ENCODE measurements at places on chromosomes 7 and 10.

GRCh38 chr7:97024209-97025129 lies at the start of gene DLX5:
Gene DLX5, minus strand, starts transcription at chr7:97024831. Its CDS starts 208 bp downstream, at chr7:97024623.
- DNase-seq = no peak

DNA sequence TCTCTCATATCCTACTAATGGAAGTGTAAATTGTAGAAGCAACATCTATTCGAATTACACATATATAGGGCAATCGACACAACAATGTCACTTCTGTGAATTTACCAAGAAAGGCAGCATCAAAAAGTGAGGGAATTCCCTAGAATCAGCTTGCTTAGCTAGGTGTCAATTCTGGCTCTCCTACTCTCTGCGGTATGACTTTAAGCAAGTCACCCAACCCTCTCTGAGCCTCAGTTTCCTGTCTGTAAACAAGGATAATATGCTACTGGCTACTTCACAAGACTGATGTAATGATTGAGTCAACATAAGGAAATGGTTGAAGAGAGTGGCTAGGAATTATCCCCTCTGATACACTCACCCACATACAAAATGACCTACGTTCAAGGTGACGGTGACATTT lies 19.4 kb downstream of the CCDC6 start:
- no peak for DNase-seq

DNA sequence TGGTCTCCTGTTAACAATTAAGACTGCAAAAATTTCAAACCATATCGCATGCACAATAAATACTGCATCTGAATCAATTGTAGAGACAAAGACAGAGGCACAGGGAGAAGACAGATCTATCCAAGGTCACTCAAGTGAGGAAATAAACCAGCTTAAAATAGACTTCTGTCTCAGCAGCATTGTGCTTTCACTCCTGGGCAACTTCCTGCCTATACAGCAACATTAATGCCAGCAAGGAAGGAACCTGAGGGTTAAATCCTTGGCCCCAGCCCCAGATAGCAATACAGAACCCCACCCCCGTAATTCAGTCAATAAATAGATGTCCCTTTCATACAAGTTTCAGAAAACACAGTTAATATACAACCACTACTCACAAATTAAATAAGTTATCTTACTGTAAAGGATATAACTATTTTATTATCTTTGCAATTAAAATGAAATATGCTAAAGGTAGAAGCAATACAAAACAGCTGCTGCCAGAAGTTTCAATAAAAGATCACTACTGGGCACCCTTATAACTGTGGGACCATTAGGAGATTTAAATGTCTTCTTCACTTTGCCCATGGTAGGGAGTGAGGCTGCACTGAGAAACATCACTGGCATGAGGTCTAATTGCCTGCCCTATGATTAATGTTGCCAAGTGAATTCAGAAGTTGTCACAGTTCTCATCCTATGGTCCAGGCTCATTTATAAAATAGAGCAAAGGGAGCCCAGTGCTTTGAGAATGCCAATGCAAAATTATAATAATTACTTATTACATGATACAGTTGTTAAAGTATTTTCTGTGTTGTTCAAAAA lies 49.4 kb downstream of the CAV1 start:
- DNase-seq = no peak

DNA sequence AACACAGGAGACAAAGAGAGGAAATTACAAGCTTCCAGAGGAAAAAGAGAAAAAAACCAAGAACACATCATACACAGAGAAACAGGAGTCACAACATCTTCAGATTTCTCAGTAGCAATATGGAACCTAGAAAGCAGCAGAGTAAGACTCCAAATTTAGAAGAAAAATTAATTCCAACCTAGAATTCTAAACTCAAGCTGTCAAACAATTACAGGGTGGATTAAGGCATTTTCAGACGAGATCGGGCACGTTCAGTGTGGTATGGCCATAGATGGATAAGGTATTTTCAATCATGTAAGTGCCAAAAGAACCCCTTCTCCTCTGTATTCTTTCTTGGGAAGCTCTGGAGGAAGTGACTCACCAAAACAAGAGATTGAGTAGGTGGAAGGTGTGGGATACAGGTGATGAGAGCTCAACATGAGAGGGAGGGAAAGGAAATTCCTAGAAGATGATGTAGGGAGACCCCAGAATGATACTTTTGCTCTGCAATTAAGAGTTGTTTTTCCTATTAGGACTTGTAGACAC lies 51.6 kb downstream of the FAM204A start:
- no peak for DNase-seq

GRCh38 chr7:118918556-118918955 lies 694.1 kb downstream of the ANKRD7 start:
- DNase-seq = no peak

DNA sequence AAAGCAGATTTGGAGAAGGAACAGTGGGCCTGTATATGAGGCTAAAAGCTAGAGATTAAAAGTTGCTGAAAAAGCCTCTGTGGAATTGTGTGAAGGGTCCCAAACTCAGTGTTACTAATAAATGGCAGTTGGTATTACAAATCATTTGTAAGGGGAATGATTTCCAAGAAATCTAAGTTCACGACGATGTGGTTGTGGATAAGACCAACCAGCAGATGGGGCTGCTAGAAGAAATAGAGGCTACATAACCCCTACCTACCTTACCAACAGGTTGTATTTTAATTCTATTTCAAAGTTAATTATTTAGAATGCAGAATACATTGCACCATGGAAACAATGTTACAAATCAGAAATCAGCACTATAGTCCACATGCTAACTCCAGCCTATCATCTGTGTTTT lies 377.1 kb downstream of the HPSE2 start:
- no peak for DNase-seq

DNA sequence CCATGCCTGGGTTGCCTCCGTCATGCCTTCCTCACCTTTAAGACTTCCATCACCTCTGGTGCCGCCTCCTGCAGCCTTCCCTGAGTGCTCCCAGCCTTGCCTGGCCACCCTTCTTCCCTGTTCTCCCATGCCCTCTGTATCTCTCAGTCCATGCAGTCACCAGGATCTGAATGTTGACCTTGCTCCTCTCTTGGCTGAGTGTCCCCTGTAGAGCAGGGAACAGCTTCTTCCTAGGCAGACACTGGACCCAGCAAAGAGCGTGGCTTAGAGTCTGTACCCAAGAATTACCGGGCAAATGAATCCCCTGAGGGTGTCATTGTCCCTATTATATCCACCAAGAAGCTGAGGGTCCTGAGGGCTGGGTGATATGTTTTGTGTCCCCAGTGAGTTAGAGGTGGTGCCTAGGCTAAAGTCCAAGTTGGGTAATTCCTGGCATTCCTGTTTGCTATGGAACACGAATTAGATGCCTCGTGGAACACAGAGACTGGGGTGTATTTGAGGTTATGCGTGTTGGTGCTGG lies 505.6 kb downstream of the RPS24 start:
- no peak for DNase-seq

- DNase-seq = no peak
These were observed 11.4 kb downstream of the SCIN start for GRCh38 chr7:12581897-12582296.

GRCh38 chr10:102085336-102085735 lies 20.2 kb downstream of the HPS6 start:
- DNase-seq = no peak

DNA sequence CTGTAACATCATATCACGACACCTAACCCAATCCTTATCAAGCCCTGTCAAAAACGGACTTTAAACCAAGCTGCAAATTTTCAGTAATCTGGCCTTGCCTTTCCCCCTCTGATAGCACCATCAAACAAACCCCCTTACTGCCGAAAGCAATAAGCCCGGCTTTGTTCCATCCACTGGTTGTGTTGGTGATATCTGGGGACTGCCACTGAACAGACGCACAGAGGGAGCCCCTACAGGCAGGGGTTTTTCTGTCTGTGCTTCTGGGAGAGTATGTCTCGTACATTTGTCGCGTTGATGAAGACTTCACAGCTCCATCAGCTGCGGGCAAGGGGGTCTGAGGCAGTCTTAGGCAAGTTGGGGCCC lies 550 bp upstream of the PLAU start:
- DNase-seq = no peak

DNA sequence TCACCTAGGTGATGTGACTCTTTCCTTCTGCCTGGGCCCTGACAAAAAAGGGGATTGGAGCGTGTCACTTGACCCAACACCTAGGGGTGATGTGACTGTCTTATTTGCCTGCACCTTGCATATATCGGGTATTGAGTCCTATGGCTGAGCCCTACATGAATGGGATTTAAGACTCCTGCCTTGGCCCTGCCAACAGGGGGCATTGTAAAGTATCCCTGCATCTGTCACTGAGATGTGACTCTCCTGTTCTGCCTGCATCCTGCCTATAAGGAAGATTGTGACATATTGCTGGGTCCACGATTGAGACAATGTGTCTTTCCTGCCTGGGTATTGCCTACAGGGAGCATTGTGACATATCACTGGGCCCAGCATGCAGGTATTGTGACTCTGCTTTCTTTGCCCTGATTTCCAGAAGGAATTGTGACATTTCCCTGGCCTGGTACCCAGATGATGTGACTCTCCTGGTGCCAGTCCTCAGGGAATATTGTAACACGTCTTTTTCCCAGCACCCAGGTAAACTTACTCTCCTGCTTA lies 14.2 kb upstream of the ZNF107 start:
- DNase-seq = no peak

- no peak for DNase-seq
These were observed 29.4 kb downstream of the TAS2R41 start for GRCh38 chr7:143507094-143507518.

GRCh38 chr7:34622182-34622581 lies 35.8 kb upstream of the NPSR1 start:
- no peak for DNase-seq

Measured in stimulated activated CD8-positive, alpha-beta memory T cell treated with anti-CD3 and anti-CD28 coated beads, Interleukin-2, amount 100 ng/mL, for 1 hour (primary cell).